ENCODE measurements at places on chromosomes 7 and 10.

GRCh38 chr7:155296788-155297516 is 726 bp upstream of the INSIG1 start:
- no peak for DNase-seq

GRCh38 chr7:595621-596010 is 76.0 kb upstream of the PDGFA start:
- DNase-seq = no peak

GRCh38 chr7:4713183-4713784 is 31.2 kb downstream of the FOXK1 start:
- DNase-seq = no peak

DNA sequence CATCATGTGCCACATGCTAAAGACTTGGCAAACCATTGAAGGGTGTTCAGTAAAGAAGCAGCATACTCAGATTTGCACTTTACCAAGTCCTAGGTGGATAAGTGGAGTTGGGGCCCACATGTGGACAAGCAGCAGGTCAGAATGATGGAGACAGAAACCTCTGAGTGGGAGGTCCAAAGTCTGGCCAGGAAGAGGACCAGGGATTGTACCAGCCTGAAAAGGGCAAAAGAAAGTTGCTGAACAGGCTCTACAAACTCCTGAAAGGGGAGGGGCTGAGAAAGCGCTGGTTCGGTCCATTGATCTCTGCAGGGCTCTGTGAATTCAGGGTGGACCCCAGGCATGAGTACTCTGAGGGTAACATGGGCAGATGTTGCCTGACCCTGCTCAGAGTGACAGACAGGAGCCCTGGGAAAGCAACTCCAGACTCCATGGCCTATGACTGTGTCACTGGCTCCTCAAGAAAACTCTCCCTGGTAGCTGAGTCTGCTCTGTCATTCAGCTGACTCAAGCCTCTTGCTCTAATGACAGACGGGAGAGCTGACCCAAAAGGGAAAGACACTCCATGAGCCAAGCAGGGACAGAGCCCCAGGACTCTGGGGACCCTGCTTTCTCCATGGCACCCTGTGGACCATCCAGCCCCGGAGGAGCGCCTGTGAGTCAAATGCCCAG is 68.5 kb downstream of the TBXAS1 start:
- DNase-seq = no peak

DNA sequence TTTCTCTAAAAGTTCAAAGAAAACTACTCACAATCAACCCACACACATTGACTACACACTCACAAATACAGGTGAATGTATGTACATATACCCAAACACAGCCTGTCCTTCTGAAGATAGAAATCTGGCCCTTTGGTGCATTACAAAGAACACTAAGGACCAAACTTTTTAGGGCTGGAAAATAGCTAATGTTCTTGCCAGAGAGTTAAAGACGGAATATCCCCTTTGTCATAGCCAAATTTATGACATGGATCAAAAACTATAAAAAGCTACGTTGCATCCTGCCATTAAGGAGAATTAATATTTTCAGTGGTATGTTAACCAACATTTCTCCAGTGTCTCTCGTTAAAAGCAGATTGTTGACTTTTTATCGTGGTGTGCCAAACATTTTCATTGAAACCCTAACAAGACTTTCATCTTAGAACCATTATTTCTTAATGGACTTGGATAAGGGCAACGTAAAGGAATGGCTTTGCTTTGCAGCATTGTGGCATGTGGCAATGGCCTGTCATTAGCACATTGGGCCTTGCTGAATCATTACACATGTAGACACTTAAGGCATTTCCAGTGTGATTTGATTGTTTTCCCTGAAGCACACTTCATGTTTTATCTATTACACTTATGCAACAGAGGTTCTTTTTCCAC is 150.9 kb upstream of the MEOX2 start:
- DNase-seq = no peak

GRCh38 chr10:114083040-114083439 is 39.4 kb downstream of the ADRB1 start:
- DNase-seq = no peak

DNA sequence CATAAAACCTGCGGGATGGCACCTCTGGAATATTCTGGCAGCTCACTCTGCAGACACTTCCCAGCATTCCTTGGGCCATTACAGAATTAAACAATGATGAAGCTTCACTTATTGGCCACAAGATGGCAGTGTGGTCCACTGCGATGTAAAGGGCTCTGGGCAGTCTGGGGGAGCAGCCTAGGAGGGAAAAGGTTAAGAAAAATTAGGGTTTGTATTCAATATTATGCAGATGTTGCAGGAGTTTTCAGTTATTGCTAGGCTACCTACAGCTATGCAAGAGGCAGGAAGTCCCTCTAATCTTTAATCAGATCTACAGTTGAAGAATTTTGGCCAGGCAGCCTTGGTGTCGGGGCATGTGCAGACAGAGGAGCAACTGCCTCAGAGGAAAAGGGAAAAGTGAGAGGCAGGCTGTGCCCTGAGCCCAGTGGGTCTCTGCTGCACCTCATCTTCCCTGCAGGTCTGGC is 233.2 kb upstream of the PRSS1 start:
- DNase-seq = no peak

- DNase-seq = no peak
These were observed at the start of gene RET for GRCh38 chr10:43076876-43077420. Gene RET, plus strand, starts transcription at chr10:43077069. Its CDS starts 190 bp downstream, at chr10:43077259.

GRCh38 chr10:35921866-35922350 is 279.8 kb upstream of the FZD8 start:
- no peak for DNase-seq

GRCh38 chr7:98086281-98086718 is 20.4 kb upstream of the LMTK2 start:
- no peak for DNase-seq

GRCh38 chr7:67659091-67659490 is 662.5 kb downstream of the TYW1 start:
- DNase-seq = no peak

DNA sequence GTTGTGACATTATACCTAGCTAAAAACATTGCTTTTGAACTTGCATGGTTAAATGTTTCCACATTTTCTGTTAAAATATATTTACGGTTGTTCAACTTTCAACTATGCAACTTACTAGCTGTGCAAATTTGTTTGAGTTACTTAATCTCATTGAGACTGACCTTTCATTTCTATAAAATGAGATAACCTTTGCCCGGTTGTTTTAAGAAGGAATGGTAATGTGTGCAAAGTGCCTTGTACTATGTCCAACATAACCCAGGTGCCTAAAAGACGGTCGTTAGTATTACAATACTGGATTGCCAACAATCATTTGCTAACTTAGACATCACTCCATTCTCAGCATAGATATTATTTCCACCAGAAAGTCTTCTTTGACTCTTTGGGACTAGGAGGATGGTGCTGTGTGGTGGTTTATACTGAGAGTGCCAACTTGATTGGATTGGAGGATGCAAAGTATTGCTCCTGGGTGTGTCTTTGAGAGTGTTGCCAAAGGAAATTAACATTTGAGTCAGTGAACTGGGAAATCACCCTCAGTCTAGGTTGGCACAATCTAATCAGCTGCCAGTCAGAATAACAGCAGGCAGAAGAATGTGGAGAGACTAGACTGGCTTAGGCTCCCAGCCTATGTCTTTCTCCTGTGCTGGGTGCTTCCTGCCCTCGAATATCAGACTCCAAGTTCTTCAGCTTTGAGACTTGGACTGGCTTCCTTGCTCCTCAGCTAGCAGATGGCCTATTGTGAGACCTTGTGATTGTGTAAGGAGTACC is 85.2 kb upstream of the PDSS1 start:
- no peak for DNase-seq

DNA sequence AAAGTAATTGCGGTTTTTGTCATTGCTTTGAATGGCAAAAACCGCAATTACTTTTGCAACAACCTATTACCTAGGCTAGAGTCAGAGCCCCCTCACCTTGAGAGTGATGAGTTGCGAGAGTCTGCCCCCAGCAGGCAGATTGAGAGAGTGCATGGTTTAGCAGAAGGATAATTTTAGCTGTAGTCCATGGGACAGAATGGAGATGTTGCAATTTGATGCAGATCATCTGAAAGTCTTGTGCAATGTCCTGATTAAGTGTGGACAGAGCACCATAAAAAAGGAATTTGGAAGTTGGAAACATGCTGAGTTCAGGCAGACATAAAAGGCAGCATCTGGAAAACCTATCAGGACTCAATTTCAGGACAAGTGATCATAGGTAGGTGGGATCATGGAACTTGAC is 48.7 kb downstream of the GPR141 start:
- no peak for DNase-seq

DNA sequence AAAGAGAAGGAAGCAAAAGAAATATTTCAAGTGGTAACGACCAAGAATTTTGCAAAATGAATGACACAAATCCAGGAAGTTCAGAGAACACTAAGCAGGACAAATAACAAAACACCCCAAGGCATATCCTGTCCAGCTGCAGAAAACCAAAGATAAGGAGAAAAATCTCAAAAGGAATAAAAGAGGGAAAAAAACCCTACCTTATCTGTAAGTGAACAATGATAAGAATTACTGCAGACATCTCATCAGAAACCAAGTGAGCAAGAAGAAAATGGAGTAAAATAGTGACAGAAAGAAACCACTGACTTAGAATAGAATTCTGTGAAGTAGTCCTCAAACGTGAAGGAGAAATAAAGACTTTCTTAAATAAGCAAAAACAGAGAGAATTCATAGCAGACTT is 21.8 kb downstream of the CARD11 start:
- DNase-seq = no peak

DNA sequence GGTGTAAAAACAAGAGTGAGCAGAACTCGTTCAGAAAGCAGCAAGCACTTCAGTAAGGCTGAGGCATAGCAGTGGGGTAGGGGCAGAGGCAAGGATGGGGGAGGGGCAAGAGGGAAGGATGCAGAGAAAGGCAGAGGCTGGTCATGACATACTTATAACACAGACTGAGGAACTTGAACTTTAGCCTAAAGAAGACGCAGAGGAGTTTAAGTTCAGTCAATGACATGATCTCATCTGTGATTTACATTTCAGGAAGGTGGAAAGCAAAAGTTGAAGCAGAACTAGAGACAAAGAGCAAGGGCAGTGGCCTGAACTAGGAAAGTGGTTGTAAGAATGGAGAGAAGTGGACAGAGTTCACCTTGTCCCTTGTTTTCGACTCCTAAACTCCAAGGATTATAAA is 15.8 kb downstream of the MACC1 start:
- no peak for DNase-seq

DNA sequence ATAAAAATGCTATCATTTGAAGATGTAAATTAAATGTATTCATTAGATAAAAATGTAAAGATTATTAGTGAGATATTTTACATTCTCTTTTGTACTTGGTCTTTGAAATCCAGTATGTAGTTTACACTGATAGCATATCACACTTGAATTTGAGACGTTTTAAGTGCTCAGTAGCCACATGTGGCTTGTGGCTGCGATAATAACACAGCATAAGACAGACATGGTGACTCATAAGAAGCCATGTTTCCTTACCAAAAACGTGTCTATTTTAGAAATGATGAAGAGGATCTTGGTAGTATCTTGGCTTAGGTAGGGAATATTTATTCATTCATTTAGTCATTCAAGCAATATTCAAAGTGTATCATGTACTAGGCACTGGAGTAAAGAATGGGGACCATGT is 149.3 kb downstream of the POU6F2 start:
- DNase-seq = no peak

DNA sequence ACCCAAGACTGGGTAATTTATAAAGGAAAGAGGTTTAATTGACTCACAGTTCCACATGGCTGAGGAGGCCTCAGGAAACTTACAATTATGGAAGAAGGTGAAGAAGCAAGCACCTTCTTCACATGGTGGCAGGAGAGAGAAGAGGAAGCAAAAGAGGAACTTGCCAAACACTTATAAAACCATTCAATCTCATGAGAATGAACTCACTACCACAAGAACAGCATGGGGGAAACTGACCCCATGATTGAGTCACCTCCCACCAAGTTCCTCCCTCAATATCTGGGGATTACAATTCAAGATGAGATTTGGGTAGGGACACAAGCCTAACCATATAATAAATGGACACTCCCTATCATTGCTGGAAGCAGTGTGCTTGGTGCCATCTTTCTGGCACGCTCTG is 506.3 kb downstream of the CALN1 start:
- no peak for DNase-seq

GRCh38 chr7:132130497-132130896 is 445.8 kb downstream of the PLXNA4 start:
- DNase-seq = no peak

DNA sequence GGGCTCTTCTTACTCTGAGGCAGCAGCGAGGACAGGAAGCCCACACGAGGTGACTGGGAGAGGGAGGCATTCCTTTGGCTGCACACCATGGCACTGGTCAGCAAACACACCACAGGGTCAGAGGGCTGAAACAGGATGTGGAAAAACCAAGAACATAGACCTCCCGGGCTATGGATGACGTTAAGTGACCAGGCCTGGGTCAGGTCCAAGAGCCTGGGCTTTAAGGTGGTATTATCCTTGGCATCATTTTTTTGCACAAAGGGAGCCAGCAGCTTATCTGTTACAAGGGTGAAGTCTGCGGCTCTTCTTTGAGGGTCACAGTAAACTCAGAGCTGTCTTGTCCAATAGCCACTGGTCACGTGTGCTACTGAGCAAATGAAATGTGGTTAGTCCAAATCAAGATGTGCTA is 7.0 kb downstream of the WDR91 start:
- no peak for DNase-seq

- no peak for DNase-seq
These were observed 81.4 kb downstream of the SPDYE5 start for GRCh38 chr7:75573477-75574019.
